Activated gamma-delta T cell treated with Interleukin-2 at 50 U/mL for 16 hours (primary cell): ENCODE measurements at places on chromosomes 16 and 17.

- DNase-seq: no peak
These were observed 23.8 kb upstream of the ARHGAP44 start for GRCh38 chr17:12765548-12765947.

DNA sequence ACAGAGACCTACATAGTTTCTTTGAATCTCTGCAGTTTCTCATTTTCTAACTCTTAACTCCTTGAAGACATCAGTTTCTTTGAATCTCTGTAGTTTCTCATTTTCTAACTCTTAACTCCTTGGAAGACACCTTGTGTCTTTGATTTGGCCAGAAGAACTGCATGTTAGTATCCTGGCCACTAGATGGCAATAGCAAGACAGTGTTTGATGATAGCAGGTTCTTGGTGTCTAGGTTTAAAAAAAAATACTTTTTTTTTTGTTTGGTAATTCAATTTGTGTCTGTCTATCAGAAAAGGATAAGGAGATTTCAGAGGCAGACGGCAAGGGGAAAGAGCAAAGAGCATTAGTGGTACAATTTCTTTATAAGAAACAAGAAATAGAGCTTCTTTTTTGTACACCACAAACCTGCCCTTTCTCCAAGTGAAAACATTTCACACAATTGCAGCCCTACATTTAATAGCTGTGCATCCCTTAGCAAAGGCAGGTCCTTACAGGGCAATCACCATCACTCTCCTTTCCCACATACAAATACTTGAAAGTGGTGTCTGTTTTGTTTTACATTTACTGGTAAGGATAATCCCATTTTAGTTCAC is 1324.9 kb upstream of the CDH8 start:
- no peak for DNase-seq

DNA sequence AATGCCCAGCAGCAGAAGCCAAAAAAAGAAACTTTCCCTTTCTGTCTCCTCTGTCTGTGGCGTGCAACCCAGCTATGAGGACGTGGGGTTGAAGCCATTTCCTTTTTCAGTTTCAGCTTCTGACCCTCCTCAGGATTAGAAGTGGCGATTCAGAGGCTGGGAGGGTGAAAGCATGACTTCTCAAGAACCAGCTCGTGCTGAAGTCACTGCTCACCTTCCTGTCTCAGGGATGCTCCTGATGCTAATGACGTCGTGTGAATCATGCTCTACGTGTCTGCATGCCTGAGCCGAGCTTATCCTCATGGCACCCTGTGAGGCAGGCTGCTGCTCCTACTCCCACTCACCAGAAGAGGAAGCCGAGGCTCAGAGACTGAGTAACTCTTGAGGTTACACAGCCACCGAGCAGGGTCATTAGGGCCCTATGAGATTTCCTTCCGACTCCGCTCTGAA is 5.7 kb upstream of the LPO start:
- DNase-seq: no peak

DNA sequence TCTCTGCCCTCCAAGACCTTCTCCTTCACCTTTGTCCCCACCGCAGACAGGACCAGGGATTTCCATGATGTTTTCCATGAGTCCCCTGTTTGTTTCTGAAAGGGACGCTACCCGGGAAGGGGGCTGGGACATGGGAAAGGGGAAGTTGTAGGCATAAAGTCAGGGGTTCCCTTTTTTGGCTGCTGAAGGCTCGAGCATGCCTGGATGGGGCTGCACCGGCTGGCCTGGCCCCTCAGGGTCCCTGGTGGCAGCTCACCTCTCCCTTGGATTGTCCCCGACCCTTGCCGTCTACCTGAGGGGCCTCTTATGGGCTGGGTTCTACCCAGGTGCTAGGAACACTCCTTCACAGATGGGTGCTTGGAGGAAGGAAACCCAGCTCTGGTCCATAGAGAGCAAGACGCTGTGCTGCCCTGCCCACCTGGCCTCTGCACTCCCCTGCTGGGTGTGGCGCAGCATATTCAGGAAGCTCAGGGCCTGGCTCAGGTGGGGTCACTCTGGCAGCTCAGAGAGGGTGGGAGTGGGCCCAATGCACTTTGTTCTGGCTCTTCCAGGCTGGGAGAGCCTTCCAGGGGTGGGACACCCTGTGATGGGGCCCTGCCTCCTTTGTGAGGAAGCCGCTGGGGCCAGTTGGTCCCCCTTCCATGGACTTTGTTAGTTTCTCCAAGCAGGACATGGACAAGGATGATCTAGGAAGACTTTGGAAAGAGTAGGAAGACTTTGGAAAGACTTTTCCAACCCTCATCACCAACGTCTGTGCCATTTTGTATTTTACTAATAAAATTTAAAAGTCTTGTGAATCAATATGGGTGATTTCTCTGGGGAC is 12.2 kb downstream of the CX3CL1 start:
- no peak for DNase-seq

GRCh38 chr16:31109622-31110021 is 1.4 kb downstream of the BCKDK start:
- DNase-seq: no peak

GRCh38 chr16:53901408-53901807 is 197.5 kb downstream of the FTO start:
- DNase-seq: no peak
